ENCODE measurements at places on chromosomes 5 and 9.

GRCh38 chr9:114366334-114367128 is 21.3 kb downstream of the AKNA start:
- no peak for DNase-seq

DNA sequence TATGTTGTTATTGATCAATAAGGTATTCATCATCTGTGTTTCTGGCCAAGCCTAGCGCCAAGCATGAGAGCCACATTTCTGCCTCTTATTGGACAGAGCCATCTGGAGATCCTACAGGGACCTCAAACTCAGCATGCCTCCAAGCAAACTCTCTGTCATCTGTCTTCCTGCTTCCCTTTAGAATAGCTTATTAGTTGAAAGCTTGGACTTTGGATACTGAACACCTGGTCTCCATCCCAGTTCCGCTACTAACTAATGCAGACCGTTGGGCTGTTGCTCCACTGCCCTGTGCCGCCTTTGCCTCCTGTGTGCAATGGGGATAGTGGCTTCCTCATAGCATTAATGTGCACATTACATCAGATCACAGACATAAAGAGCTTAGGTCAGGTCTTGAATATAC is 65.5 kb downstream of the MAP1B start:
- DNase-seq, result no peak

- no peak for DNase-seq
These were observed 6.1 kb upstream of the ANGPTL2 start for GRCh38 chr9:127128341-127129072.

- no peak for DNase-seq
These were observed 17.1 kb downstream of the IGIP start for GRCh38 chr5:140142856-140143255.

DNA sequence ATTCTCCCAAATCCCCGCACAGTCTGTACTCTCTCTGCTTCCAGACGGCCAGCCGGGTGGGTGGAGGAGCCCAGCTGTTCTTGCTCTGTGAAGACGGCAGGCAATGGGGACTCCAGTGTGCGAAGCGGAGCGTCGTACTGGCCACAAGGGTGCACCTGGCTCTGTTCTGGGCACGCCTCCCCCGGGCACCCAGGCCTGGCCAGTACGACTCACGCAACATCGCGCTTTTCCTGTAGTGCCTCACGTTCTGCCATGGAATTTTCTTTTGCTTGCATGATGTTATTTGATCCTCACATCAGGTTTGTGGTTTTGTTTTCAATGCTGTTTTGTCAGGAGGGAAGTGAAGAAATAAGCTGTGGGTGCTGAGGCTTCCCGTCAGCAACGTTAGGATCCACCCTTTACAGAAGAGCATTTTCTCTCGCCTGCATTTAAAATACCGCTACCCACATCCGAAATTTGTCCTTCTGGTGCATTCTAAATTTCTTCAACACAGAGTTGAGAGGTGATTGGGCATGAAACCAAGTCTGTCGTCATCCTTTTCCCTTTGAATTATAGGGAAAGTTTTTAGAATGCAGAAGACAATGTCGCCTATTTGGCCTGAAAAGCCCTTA is 311.7 kb downstream of the TRIM36 start:
- no peak for DNase-seq

DNA sequence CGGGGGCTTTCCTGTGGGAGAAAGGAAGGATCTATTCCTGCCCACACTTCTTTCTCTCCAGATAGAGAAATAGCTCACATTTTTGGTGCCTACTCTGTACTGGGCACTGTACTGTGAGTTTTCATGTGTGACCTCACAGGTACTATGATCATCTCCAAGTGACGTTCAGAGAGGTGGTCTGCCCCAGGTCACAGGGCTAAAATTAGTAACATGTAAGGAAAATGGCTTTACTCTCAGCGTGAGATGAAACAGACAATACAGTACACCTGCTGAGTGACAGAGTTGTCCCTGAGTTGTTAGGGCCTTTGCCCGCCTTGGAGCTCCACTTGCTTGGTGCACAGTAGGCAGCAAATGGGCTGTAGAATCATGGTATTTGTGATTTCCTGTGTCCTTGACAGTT is 306.1 kb upstream of the DMRT1 start:
- DNase-seq, result no peak

DNA sequence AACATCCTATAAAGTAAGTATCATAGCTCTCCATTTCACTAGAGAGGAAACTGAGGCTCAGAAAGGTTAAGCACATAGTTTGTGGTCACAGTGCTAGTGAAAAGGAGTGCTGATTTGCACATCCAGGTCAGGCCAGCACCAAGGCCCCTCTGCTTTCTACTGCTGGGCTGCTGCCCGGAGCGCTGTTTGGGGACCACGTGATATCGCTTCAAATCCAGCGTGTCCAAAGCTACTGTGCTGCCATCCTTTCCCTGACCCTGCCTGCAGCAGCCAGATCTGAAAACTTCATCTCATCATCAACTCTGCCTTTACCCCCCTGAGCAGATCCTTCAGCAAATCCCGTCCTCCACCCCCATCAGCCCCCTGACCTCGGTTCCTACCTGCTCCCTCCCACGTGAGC is 40.7 kb upstream of the AKNA start:
- DNase-seq, result no peak

DNA sequence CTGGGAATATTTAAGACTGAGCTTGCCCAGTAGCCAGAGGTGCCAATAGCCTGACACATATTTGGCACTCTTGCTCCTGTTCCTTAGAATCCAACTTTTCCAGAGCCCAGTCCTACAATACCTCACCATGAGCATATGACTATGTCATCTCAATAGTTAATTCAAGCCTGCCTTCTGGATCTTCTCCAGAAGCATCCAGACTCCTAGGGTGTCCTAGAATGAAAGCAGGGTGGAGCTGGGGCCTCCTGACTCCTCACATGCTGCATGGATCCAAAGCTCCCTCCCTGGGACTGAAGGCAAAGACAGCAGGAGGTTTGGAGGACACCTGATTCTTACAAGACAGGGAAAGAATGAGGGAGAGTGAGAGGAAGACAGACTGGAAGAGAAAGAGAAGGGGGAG is 37.9 kb downstream of the SH3TC2 start:
- no peak for DNase-seq

- no peak for DNase-seq
These were observed 46.7 kb upstream of the SPATA31C2 start for GRCh38 chr9:88184976-88185375.

- DNase-seq, result no peak
These were observed 37.4 kb downstream of the EFNA5 start for GRCh38 chr5:107633171-107633901.

- DNase-seq, result no peak
These were observed 4.8 kb downstream of the LHX2 start for GRCh38 chr9:124016175-124017050.

DNA sequence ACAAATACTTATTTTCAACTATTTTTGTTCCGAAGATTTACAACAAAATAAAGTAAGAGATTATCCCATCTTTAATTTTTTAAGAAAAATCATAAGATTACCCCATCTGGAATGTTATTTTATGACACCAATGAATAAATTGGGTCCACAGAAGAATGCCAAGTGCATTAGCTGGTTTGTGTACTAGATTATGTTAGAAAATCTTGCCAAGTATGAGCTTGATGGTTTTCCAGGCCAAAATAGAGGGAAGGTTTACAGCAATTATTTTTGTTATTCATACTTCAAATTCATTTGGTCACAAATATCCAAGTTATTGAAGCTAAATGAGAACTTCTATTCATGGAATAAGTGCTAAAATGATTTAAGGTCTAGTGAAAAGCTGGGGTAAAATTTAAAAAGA is 109.4 kb upstream of the DMRTA1 start:
- no peak for DNase-seq

- DNase-seq, result no peak
These were observed 23.0 kb upstream of the SLC6A3 start for GRCh38 chr5:1468247-1468612.

Data from stimulated activated CD4-positive, alpha-beta T cell treated with anti-CD3 and anti-CD28 coated beads, Interleukin-15, amount 100 ng/mL, for 1 hour (primary cell).